ENCODE measurements at places on chromosomes 12 and 14.

DNA sequence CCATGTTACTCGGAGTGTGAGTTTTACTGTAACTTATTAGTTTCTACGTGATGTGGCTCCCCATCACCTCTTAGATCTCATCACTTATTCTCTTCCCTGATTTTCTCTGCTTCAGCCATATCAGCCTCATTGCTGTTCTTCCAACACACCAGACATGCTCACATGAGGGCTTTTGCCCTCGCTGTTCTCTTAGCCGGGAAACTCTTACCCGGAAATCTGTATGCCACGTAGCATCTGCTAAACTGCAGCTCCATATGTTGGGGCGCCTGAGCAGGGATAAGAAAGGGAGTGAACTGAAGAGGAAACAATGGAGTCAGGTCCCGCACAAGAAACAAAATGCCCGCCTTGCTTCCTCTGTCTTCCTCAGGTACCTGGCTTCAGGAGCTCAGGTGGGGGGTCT is 16.6 kb downstream of the SMUG1 start:
- no peak for DNase-seq

DNA sequence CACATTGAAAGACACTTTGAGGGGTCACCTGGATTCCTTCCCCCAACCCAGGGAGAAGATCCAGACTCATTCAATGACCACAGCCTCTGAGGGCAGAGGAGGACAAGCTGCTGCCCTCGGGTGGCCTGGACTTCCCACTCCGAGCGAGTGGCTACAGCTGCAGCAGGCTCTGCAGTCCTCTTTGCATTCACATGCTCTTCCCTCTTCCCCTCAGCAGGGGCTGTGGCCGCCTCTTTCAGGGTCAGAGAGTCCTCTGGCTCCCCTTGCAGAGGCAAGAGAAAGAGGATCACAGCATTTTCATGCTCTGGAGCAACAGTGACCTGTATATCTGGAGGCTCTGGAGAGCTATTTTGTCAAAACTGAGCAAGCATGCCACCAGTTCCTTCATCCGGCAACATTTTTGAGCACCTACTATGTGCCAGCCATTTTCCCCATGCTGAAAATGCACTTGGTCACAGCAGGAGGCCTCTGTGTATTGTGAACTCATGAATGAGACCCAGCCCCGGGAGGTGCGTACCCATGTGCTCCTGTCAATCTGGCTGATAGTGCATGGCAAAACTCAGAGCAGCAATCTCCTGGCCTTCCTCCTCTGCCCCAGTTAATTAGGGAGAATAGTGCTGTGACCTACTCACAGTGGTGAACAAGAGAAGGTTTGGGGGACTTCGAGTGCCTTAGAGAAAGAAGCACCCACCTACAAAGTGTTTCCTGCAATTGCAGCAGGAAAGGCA is 42.9 kb upstream of the KCNA5 start:
- DNase-seq = no peak

- no peak for DNase-seq
Measured at GRCh38 chr12:108265505-108265904, 73.6 kb downstream of the CMKLR1 start.

- DNase-seq = no peak
Measured at GRCh38 chr12:2879853-2880252, 2.8 kb downstream of the RHNO1 start.

GRCh38 chr12:33670284-33670683 is 230.7 kb upstream of the SYT10 start:
- DNase-seq = no peak

DNA sequence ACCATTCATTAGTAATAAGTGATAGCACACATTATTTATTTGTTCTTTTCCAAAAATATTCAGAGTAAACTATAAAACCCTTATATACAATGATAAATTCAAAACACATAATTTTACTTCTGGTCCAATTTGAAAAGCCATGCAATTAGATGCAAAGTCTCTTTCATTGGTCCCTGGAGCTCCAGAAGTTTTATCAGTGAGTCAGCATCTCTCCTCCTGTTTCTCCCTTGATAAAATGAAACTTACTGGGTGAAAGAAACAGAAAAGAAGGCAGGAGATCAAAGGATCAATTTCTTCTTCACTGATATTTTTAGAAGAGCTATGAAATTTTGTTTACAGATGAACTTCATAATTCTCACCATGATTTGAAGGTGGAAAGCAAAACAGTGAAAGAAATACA is 47.5 kb downstream of the IFNG start:
- DNase-seq = no peak

DNA sequence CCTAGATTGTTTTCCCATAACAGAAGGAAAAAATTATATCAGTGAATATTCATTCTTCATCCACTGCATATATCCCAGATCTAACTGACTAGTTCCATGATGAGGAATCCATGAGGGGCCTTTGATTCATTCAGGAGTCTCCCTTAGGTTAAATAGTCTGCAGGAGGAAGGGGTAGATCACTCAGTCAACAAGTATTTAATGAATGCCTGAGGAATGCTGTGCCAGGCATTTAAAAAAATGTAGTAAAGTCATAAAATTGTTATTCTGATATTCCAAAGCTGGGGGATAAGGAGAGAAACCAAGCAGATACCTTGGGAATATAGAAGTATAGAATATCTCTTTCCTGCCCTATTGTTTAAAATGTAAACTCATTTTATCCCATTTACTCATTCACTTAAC is 216.2 kb upstream of the CAND1 start:
- no peak for DNase-seq

DNA sequence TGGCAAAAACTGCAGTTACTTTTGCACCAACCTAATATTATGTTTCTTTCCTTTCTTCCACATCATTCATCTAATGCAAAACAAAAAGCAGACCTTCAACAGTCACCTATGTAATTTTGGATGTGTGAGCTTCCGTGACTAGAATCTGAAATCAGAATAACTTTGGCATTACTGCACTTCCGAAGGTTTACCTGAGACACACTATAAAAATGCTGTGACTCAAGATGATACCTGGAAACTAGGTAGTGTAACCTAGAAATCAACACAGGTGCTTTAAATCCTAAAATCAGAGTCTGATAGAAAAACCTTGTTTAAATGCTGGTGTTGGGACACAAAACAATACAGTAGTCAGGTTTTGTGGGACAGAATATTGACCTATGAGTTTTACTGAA is 2.2 kb downstream of the BTBD7 start:
- DNase-seq = no peak

DNA sequence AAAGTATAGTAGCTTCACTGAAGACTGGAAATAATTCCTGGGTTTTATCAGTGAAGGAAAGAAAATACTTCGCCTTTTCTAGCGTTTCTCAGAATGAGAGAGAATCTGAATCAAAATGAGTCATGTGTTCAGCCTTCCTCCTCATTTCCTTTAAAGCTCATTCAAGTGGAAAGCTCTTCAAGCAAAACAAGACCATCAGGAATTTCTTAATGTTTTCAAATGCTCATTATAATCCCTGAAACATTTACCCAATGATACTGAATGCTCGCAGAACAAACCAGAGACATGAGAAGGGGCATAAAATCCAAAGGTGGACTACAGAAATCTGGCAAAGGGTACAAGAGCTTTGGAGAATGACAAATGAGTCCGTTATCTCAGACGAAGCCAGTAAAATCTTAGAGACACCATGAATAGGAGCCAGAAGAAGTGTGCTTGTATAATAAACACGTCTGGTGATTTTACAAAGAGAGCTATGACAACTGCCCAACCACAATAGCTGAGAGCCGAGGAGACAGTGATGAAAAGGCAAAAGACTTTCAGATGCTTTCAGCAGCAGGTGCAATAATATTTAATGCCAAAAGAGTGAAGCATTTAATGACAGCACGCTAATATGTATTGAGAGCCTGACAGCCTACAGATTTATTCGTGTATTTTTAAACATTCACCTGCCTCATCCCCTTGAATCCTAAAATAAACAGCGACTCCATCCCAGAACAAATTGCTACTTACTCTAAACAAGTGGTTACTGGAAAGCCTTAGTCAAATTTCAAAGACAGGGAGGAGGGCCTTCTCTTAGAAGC is 19.0 kb downstream of the SPRING1 start:
- no peak for DNase-seq

GRCh38 chr12:80381121-80381520 is 62.9 kb upstream of the PTPRQ start:
- no peak for DNase-seq

GRCh38 chr12:108691998-108692808 is 39.1 kb downstream of the CORO1C start:
- no peak for DNase-seq

- no peak for DNase-seq
Measured at GRCh38 chr14:67508956-67509355, 20.4 kb upstream of the TMEM229B start.

DNA sequence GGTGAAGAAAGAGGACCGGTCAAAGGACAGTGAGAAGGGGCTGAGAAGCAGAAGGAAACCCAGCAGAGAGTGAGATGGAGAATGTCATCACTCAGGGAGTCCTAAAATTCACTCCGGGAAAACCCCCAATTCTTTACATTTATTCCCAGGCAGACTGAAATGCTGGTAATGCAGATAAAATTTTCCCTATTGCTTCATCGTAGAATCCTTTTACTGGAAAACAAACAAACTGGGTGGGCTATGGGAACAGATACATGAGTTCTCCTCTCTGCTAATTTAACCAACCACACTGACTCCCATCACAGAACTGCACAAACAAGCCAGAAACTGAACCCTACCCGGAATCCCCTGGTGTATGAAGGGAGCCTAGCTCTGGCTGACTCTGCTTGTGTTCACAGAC is 20.9 kb downstream of the HEBP1 start:
- DNase-seq = no peak

DNA sequence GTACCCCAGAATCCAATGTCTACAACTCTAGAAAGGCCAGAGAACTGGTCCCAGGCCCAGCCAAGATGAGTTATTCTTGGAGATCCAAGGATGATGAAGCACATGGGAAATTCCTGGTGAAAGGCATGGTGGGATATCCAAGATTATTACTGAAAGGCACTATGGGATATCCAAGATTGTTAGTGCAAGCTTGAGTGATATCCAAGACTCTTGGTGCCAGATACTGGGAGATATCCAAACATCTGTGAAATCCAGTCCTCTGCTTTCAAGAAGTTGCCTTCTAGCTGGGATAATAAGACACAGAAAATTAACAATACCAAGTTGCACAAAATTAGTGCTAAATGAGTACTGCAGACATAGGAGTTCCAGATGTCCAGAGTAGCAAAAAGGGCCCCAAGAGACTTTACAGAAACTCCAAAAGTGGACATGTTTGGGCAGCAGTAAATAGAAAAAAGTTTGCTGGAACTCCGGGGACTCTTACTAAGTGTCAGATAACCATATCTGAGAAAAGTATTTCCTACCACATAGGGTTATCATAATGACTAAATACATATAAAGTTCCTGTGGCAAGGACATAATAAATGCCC is 34.6 kb downstream of the PHLDA1 start:
- DNase-seq = no peak

DNA sequence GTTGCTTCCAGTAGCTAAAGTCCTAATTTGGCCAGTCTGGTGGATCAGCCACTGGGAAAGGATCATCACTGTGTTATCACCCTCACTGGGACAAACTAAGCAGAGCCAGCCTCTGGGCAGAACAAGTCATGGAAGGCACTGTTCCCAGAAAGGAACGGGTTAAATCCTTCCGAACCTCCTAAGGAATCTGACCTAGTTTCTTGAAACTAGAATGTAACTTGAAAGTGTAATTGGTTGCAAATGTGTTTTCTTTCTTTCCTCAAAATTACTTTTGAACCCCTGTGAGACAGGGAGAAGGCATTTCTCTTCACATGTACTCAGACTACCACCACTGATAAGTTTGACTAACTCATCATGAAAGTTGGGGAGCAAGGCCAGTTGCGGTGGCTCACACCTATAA is 18.7 kb upstream of the KICS2 start:
- DNase-seq = no peak

- no peak for DNase-seq
Measured at GRCh38 chr12:91890742-91891141, 254.9 kb downstream of the BTG1 start.

- no peak for DNase-seq
Measured at GRCh38 chr12:82682326-82682725, 4.4 kb upstream of the TMTC2 start.

GRCh38 chr12:132189378-132190011 is 45.2 kb downstream of the NOC4L start:
- DNase-seq = peak; percentile 89

- no peak for DNase-seq
Measured at GRCh38 chr12:90322006-90322405, 613.4 kb upstream of the ATP2B1 start.

- DNase-seq = peak; percentile 81
Measured at GRCh38 chr12:48815126-48816110, 2.9 kb upstream of the CACNB3 start.

- no peak for DNase-seq
Measured at GRCh38 chr12:101021442-101021841, 188.6 kb downstream of the SLC5A8 start.

GRCh38 chr14:104697892-104698583 is 8.6 kb downstream of the INF2 start:
- no peak for DNase-seq

DNA sequence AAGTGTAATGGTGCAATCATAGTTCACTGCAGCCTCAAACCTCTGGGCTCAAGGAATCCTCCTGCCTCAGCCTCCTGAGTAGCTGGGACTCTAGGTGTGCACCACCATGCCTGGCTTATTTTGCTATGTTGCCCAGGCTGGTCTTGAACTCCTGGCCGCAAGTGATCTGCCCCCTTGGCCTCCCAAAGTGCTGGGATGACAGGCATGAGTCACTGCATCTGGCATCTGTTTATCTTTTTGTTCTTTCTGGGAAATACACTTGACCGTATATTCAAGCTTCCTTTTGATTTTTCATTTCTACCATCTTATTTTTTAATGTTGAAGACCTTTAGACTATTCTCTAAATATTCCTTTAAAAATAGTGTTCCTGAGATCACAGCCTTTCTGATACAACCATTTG is 82.4 kb upstream of the OSBPL8 start:
- no peak for DNase-seq

- no peak for DNase-seq
Measured at GRCh38 chr12:106878804-106879203, 76.9 kb upstream of the TMEM263 start.

GRCh38 chr14:61034416-61035120 is 53.5 kb downstream of the SLC38A6 start:
- DNase-seq = no peak

GRCh38 chr12:6700646-6701051 is at the start of gene PIANP:
TSS of gene PIANP (minus strand) at chr12:6700815. CDS start at chr12:6698061, 2,754 bp downstream.
- DNase-seq = no peak

- DNase-seq = no peak
Measured at GRCh38 chr14:75459099-75459741, 31.4 kb downstream of the JDP2 start.

Measured in NCI-H460 (cell line).